Spleen (tissue), 13 donors: ENCODE measurements at places on chromosomes 13 and 19. TPM values are rescaled to one million over a fixed set of nuclear protein-coding genes. Genes with fewer than 3 reads are reported as not detected.

GRCh38 chr13:45704854-45705695 lies 3.0 kb downstream of the CBY2 start:
- no peak for DNase-seq
- no peaks in the 10 kb centered on the region for H3K27me3 ChIP-seq
- H3K27ac ChIP-seq, result no peak overlapping the region
- H3K4me1 ChIP-seq, result no peaks in the 10 kb centered on the region
- H3K4me3 ChIP-seq, result no peak overlapping the region
- no peaks in the 10 kb centered on the region for H3K36me3 ChIP-seq

Gene IFNL1
- not detected for total RNA-seq

DNA sequence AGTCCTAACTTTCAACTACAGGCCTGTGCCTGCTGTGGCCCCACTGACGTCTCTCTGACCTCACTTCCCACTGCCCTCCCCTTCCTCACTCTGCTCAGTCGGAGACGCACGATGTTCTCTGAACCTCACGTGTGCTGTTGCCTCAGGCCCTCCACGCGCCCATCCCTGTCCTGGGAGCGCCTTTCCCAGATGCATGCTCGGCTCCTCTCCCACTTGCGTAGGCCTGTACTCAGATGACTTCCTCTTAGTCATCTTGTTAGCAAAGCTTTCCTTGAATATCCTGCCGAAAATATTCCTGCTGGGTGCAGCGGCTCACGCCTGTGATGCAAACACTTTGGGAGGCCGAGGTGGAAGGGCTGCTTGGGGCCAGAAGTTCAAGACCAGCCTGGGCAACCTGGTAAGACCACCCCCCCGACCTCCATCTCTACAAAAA lies 9.3 kb upstream of the SYT5 start:
- H3K27me3 ChIP-seq, result no peaks in the 10 kb centered on the region
- H3K27ac ChIP-seq, result no peak overlapping the region
- no peak overlapping the region for H3K4me3 ChIP-seq
- no peak for DNase-seq

Gene PSG2
- total RNA-seq, result not detected

Gene KCNRG
- total RNA-seq, result 2.6 TPM

DNA sequence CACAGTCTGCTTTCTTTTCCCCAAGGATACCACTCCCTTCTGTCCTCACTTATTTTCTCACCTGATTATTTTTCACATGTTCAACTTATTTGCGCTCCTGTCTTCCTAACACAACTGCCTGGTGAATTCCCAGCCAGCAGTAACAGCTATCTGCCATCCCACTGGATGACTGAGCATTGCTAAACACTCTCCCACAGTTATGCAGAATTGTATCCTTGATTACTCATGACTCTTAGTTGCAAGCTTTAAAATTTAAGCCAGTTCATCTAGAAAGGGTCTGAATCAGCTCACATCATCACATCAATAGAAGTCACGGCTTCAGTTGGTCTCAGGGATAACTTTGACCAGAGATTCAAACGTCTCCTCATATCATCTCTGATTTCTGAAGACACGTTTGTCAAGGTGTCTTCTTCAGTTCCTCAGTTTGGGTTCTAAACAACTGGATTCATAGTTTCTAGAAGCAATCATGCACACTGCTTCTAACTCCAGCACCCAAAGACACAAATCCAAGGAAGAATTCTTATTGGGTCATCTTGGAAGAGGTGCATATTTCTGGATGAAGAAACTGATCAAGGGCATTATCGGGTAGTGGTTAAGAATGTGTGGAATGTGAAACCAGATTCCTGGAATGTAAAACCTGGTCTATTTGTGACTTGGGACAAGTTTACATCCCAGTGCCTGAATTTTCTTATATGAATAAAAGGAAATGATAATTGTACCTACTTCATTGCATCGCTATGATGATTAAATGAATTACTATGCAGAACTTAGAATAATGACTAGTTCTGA lies 13.9 kb upstream of the DACH1 start:
- H3K27me3 ChIP-seq, result no peaks in the 10 kb centered on the region
- DNase-seq, result no peak
- H3K36me3 ChIP-seq, result no peaks in the 10 kb centered on the region
- no peak overlapping the region for H3K4me3 ChIP-seq

GRCh38 chr13:102593466-102593865 lies 3.3 kb upstream of the TPP2 start:
- H3K4me3 ChIP-seq, result no peak overlapping the region
- no peak for DNase-seq
- no peaks in the 10 kb centered on the region for H3K27me3 ChIP-seq

DNA sequence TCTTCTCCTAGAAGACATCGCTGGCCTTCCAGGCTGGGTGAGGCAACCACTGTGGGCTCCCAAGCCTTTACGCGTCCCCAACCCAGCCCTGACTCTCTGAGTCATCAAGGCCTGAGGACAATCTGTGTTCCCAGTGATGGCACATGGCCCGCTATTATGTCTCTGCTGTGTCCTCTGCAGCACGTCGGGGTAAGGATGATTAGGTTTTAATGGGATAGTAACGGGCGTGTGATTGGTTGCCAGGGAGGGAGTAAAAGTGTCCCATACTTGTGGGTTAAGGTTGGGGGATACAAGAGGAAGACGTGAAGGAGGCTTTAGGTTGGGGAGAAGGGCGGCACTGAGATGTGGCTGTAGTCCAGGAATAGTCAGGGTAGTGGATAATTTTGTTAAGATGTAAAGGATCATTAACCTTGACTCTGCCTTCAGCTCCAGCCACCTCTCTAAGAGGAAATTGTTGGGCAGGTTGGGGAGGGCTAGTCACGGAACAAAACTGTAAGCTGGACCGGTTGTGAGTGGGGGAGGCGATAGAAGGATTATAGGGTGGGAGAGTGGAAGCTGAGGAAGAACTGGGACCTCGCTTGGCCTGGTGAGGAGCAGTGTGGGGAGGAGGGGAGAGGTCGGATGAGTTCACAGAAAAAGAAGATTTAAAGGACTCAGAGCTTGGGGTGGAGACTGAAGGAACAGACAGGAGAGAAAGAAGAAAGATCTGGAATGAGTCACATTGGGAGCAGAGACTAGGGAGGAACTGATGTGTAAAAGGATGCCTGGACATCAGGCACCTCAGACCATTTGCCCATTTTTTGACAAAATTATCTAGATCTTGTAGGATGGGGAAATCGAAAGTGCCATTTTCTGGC lies 27.9 kb upstream of the IGFL1 start:
- H3K36me3 ChIP-seq, result no peaks in the 10 kb centered on the region
- H3K4me1 ChIP-seq, result no peaks in the 10 kb centered on the region
- DNase-seq, result no peak
- H3K27me3 ChIP-seq, result peaks cover 11% of the 10 kb centered on the region
- H3K27ac ChIP-seq, result no peak overlapping the region

Gene HSH2D
- 44.0 TPM for total RNA-seq

DNA sequence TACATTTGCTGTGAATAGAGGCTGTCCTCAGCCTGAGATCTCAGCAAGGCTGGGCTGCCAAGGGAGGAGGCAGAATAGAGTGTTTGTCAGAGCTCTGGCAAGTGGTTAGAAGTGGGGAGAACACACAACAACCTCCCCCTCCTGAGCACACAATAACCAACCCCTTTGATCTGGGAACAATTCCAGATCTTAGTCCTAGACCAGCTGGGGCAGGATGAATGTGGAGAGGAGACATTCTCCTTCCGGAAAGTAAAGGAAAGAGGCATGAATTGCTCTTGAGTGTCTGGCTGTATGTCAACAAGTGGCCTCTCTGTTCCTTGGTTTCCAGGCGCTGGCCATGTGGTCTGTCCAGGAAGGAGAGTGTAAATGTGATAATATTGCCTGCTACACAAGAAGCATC lies 114.9 kb upstream of the TMTC4 start:
- H3K27ac ChIP-seq, result no peak overlapping the region
- no peak for DNase-seq
- H3K36me3 ChIP-seq, result no peaks in the 10 kb centered on the region
- no peaks in the 10 kb centered on the region for H3K27me3 ChIP-seq
- H3K4me1 ChIP-seq, result no peaks in the 10 kb centered on the region
- no peak overlapping the region for H3K4me3 ChIP-seq

Gene PSG7
- not detected for total RNA-seq

DNA sequence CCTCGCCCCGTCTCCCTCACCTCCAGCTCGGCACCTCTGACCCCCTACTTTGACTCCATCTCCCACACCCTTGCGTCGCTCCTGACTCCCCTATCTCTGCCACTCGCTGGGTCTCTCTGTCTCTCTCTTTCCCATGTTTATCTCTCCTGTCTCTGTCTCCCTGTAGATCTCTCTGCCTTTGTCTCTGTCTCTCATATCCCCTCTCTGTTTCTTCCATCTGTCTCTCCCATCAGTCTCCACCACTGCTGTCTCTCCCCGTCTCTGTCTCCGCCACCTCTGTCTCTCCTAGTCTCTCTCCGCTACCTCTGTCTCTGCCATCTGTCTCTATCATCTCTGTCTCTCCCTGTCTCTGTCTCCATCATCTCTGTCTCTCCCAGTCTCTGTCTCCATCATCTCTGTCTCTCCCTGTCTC lies 12.4 kb upstream of the BBC3 start:
- H3K4me3 ChIP-seq, result no peak overlapping the region
- peaks cover 75% of the 10 kb centered on the region for H3K4me1 ChIP-seq
- peaks cover 74% of the 10 kb centered on the region for H3K27me3 ChIP-seq
- DNase-seq, result no peak

- H3K4me3 ChIP-seq, result peak overlapping the region; percentile 45
- H3K27me3 ChIP-seq, result no peaks in the 10 kb centered on the region
- no peak for DNase-seq
- no peaks in the 10 kb centered on the region for H3K36me3 ChIP-seq
- H3K4me1 ChIP-seq, result peaks cover 29% of the 10 kb centered on the region
- no peak overlapping the region for H3K27ac ChIP-seq
These were observed 79.1 kb downstream of the ATP11A start for GRCh38 chr13:112768795-112769481.
